ENCODE measurements at places on chromosomes 12 and 14.

DNA sequence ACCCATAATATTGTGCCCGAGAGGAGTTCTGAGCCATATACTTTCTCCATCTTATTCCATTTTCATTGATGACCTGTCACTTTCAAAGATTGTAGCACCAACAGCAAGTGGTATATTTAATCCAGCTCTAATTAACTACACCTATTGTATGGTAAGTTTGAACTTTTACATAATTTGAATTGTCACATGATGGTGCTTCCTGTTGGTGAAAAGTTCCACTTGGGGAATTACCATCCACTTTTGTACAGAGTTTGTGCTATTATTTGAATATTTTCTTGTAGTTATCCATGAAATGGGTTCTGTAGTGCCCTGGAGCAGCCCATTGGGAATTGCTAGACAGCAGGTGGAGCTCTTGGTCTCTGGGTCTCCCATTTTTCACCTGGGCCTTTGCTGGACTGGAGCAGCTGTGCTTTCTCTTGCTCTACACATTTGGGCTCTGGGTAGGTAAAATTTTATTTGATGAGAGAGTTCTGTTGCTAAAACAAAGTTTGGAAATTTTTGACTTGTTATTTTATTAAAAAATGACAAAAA lies 3.0 kb downstream of the SMCO3 start:
- no peak for DNase-seq

DNA sequence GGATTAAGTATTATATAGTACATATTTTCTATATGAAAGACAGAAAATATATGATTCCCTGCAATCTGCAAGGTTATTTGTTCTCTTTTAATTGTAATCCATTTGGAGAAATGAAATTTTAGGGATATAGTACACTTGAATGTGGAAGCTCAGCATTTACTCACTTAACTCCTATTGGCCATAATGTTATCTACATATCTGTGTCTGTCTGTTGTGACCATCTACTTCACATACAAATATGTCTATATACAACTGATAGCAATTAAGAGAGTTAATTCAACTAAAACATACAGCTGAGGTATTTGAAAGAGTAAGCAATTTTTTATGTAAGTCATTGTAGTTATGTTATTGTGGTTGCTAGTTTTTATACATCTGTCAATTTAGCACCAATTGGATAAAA lies 12.9 kb downstream of the FOXG1 start:
- DNase-seq: no peak

GRCh38 chr12:52209321-52209720 lies 17.5 kb upstream of the KRT80 start:
- no peak for DNase-seq

- DNase-seq: no peak
Observed at GRCh38 chr12:51222461-51222860, 4.6 kb upstream of the POU6F1 start.

DNA sequence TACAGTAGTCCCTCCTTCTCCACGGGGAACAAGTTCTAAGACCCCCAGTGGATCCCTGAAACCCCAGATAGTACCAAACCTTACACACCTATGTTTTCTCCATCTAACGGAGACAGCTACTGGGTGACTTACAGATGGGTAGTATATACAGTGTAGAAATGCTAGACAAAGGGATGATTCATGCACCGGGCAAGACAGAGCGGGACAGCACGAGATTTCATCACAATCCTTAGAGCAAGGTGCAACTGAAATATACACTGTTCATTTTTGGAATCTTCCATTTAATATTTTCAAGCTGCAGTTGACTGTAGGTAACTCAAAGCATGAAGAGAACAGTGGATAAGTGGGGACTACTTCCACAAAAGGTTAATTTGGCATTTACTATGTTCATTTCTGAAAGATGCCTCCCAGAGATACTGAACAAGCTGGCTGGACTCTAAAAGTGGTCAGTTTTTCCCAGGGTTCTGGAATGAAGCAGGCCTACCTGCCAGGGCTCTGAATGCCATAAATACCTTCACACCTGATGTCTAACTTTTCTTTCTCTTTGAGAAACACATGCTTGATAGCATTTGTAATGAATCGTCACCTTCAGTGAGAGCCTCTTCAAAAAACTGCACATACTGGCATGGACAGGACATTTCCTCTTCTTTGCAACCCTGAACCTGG lies 127.7 kb upstream of the FOXN3 start:
- no peak for DNase-seq

DNA sequence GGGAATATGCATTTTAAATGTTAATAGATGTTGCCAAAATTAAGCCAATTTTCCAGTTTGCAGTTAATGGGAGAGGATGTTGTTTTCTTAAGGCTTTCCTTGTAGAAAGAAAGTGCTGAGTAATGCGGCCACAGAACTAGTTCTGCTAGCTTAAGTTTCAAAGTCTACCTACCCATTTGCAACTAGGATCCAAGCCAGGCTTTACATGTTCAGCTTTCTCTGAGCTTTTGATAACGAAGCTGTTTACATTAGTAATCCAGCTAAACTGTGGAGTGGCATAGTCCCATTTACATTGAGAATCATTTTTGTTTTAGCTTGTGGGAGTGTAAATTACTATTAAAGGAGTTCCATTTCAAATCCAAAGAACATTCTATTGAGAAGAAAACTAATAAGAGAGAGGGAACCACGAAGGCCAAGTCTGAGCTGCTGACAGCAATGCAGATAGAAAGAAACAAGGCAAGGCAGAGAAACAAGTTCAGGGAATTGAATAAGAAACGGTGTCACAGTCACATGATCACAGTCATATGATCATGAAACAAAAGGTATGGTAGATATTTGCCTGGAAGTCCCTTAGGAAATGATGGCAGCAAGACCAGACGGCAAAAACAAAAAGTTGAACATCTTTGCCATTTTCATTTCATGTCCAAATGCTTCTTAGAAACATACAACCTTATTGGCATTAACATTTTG lies 274.9 kb downstream of the PAWR start:
- DNase-seq: no peak

Data from AG09309 (cell line).